ENCODE measurements at places on chromosomes 11 and 22.

GRCh38 chr22:42770941-42771647, 50.4 kb upstream of the A4GALT start:
- no peak for DNase-seq

GRCh38 chr11:3970108-3970507, 114.6 kb downstream of the STIM1 start:
- DNase-seq = no peak

- no peak for DNase-seq
Observed at GRCh38 chr11:68211546-68211945, 1.6 kb downstream of the KMT5B start.

DNA sequence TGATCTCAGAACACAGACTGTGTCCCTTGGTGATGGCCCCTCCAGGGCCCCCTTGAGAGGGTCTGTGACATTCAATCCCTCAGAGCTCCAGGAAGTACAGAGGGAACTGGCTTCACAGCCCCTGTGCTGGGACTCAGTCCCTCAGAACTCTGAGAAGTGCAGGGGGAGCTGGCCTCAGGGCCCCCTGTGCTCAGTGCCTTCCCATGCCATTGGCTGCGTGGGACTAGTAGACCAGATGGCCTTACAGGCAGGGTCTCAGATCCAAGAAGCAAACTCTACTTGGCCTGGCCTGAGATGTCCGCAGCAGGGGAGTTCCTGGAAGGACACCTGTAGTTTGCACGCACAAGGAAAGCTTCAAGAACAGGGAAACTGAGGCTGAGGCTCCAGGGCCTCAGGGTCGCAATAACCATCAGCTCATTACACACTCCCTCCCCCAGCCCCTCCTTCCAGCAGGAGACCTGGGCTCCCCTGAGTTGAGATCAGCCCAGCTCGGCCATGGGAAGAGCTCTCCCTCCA, 138.4 kb downstream of the BRD1 start:
- no peak for DNase-seq

GRCh38 chr11:45423036-45423435, 136.9 kb upstream of the SYT13 start:
- DNase-seq = no peak

DNA sequence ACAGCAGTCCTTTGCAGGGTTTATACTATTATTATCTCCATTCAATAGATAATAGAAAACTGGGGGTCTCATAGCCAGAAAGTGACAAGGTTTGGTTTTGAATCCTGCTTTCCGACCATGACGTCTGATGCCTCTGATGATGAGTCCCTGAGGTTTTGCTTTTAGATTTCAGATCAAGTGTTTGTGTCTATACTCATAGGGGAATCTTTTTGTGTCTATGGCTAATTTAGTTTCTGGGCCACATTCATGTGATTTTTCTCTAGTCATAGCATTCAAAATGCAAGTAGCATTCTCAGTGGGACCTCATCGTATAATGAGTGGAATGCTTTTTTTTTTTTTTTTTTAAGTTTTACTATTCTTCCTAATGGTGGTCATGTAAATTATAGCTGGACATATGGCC, 72.9 kb downstream of the TNRC6B start:
- DNase-seq = no peak

- DNase-seq = no peak
Observed at GRCh38 chr22:33920197-33920540, at the start of gene LARGE1. Gene LARGE1 (minus strand): TSS chr22:33920476.

DNA sequence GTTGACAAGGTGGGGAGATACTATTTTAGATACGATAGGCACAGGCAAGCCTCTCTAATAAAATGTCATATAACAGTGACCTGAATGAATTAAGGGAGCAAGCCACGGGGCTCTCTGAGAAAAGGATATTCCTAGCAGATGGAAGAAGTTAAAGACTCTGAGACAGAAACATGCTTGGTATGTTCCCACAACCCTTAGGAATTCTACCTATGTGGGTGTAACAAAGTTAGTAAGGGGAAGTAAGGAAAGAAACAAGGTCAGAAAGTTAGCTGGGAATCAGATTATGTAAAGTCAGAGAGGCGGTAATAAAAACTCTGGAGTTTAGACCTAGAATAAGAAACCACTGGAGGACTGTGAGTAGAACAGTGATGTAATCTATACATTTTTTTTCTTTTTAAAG, 59.7 kb upstream of the GDPD4 start:
- DNase-seq = no peak

- peak; percentile 93 for DNase-seq
Observed at GRCh38 chr22:37244114-37244921, at the start of gene RAC2. Gene RAC2 (minus strand): TSS chr22:37244269. CDS start chr22:37244148, 121 bp downstream.

- no peak for DNase-seq
Observed at GRCh38 chr22:45731798-45732495, 60.3 kb downstream of the ATXN10 start.

- DNase-seq = peak; percentile 52
Observed at GRCh38 chr11:69670158-69670845, 4.9 kb downstream of the LTO1 start.

DNA sequence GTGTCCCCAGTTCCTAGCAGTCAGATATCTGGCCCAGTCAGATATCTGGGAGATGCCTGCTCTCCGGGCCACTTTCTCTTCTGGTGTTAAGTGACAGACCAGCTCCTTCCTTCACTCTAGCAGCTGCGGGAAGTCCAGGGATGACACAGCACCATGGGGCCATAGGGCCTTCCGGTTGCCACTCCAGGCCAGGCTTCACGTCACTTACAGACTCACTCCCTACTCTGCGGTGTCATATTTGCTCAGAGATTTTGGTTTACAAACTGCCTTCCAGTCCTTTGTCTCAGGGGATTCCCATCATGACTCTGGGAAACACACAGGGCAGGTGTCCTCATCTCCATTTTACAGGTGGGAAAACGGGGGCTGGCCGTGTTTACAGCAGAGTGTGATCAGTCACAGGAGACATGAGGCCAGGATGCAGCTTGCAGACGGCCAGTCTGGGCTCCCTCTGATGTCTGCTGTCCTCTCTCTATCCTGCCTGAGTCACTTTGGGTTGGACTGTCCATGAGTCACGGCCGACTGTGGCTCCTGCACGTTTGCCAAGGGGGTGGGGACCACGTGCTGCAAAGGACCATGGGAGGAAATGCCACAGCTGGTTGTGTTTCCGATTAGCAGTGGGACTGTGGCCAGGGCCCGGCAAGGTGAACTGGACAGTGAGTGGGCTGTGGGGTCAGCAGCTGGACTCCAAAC, 8.2 kb upstream of the TBC1D22A start:
- DNase-seq = peak; percentile 86

DNA sequence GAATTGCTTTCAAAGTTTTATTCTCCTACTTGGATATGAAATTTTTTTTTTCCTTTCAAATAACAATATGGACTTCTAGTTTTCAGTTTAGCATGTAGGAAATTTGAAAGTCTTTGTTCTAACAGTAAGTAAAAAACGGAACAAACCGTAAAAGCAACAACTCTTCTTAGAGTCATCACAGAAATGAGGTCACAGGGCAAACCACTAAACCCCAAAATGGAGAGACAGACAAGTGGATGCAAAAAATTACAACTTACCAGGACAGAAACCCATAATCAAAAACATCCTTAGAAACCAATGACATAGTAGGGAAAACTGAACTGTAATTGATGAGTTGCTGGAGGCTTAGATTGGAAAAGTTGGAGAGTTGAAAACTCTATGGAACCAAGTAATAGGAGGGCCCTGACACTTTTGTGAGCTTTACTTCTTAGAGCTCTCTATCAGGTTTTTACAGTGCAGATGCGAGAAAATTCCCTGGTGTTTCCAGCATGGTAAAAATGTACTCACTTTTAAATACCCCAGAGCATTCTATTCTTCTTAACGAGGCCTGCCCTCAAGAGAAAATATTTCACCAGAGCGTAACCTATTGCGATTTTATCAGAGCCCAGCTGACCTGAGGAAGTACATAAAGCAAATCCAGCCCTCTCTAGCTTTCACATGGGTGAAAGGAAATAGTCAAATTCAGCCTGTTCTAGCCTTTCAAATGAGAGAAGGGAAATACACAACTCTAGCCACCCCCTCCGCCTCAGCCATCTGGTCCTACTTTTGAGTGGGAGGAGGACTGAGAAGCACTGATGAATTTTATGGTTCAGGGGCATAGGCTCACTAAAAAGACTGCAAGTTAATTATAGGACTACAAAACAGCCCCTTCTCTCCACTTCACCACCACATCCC, 39.1 kb downstream of the CASP12 start:
- DNase-seq = peak; percentile 17

GRCh38 chr11:60500276-60500910, 7.8 kb downstream of the MS4A12 start:
- DNase-seq = no peak

DNA sequence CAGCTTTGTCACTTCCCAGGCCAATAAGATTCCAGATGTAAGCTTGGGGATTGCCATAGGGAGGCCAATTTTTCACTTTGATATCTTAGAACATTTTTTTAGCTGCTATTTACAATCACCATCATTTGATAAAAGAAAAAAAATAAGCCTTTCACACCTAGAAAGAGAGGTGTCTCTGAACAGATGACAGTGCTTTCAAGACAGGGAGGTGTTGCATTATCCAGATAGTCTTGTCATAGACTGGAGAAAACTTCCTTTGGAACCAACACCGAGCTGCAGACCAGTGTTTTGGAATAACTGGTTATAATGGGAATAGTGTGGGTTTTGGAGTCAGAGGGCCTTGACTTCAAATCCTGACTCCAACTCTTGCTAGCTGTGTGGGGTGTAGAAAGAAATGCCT, 101.0 kb downstream of the SLC1A2 start:
- DNase-seq = no peak

- no peak for DNase-seq
Observed at GRCh38 chr11:61532134-61533038, 23.8 kb downstream of the LRRC10B start.

DNA sequence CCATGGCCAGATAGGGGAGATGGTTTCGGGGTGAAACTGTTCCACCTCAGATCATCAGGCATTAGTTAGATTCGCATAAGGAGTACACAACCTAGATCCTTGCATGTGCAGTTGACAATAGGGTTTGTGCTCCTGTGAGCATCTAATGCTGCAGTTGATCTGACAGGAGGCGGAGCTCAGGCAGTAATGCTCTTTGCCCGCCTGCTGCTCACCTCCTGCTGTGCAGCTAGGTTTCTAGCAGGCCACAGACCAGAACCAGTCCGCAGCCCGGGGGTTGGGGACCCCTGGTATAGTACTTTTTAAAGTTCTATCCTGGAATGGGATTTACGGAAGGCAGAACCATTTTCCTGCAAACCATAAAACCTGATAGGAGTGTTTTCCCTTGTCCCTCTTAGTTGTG, 54.6 kb downstream of the POLD3 start:
- DNase-seq = no peak

DNA sequence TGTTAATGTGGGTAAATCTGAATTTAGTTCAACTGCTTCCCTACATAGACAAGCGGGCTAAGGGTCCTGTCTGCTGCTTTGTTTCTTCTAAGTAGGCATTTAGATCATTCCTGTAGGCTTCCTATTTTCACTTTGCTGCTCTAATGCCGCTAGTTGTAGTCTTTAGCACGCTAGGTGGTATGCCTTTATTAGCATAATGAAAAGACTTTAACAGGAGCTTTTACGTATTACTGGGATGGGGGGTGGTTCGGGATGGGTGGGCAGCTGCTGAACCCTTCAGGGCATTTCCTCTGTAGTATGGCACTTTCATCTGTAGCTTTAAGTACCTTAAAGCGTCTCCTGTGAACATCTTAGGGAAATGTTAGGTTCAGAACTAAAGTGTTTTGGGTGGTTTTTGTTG, 85.3 kb downstream of the GGT1 start:
- DNase-seq = no peak

DNA sequence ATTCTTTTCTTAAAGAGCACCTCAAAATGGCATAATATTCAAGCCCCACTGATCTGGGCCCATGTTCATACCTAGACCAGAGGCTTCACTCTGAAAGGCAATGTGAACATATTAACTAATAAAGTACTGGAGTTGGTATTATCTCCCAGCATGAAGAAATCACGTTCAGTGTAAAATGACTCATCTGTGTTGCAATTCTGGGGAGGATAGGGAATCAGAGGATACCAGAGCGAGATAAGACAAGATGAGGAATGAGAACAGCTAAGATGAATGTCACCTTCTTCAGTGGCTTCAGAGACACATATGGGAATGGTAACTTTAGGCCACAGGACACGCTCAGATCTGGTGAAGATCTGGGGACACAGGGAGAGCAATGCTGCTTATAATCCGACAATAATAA, 121.1 kb downstream of the NTM start:
- DNase-seq = no peak

DNA sequence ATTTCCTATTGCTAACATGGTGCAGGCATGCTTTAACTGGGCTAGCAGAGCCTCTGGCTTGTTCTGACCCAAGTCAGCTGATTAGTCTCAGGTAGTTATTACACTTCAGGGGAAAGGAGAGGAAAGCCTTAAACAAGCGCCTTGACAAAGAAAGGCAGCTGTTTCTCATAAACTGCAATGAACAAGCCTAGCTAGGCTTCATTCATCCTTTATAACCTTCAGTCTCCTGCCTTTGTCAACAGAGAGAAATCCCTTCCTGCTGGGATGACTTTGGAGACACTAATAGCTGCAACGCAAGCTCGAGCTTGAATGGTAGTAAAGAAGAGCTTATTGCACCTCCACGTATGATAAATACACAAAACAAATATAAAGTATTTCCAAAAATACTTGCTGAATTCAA, 68.4 kb downstream of the CCDC34 start:
- DNase-seq = no peak

DNA sequence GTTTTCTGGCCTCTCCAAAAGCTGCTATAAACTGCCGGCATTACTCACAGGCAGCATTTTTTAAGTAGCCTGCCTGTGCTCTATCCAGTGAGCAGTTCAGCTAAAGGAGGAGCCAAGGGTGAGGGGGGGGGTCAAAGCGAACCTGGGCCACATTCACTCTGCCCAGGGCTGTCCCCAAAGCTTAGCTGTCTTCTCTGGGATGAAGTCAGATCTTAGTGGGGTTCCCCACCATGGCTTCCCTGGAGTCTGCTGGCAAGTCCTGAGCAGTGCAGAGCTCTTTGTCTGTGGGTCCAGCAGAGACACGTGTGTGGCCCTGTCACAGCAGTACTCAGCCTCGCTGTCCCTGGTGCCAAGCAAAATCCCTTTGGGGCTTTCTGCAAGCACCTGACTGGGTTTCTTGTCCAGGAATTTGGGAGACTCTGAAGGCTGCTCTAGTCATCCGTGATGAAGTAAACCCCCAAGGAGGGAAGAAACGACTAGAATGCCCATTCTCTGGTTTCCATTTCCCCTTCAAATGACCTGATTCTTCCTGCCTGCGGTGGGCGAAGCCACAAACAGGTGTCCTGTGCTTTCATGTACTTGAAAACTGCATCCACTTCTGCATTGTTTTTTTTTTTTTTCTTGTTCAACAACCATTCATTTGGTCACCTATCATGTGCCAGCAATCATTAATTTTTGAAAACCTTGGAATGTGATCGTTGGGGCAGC, 2.6 kb downstream of the KCNJ5 start:
- no peak for DNase-seq

Data from CD4-positive, alpha-beta T cell treated with Interleukin-15 for 1 hour (primary cell).